Stimulated activated CD8-positive, alpha-beta memory T cell treated with anti-CD3 and anti-CD28 coated beads, Interleukin-2, amount 100 ng/mL, for 1 hour (primary cell): ENCODE measurements at places on chromosomes 2 and 18.

DNA sequence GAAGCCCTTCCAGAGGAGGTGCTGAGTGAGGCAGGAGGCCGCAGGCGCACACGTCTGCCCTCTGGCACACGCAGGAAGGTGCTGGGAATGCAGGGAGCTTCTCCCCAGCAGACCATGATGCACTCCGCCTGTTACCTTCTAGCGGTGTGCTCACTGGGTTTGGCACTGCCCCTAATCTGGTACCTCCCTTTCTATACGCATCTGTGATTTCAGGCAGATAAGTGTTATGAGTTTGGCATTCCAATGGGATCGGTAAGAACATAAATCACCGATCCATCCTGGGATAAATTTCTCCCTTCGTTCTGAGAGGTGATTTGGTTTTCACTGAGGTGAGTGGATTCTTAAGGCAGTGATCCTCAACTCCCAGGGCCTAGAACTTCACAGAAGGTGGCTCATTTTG, 34.6 kb downstream of the ODC1 start:
- DNase-seq, result no peak

- no peak for DNase-seq
Measured at GRCh38 chr2:238689871-238690389, 158.0 kb upstream of the TWIST2 start.

GRCh38 chr2:54099829-54100585, 15.4 kb upstream of the ACYP2 start:
- no peak for DNase-seq

GRCh38 chr18:79857082-79857671, 59.4 kb downstream of the KCNG2 start:
- no peak for DNase-seq

GRCh38 chr2:65813631-65814173, 381.3 kb upstream of the SPRED2 start:
- DNase-seq, result no peak

GRCh38 chr2:72134997-72135800, 12.5 kb downstream of the CYP26B1 start:
- DNase-seq, result no peak

- no peak for DNase-seq
Measured at GRCh38 chr2:214138779-214139178, 272.1 kb upstream of the VWC2L start.

- no peak for DNase-seq
Measured at GRCh38 chr2:69790601-69790959, 38.9 kb upstream of the GMCL1 start.

- DNase-seq, result no peak
Measured at GRCh38 chr18:1057367-1057766, 152.7 kb downstream of the ADCYAP1 start.

- DNase-seq, result no peak
Measured at GRCh38 chr2:235638541-235639427, 144.9 kb downstream of the AGAP1 start.

DNA sequence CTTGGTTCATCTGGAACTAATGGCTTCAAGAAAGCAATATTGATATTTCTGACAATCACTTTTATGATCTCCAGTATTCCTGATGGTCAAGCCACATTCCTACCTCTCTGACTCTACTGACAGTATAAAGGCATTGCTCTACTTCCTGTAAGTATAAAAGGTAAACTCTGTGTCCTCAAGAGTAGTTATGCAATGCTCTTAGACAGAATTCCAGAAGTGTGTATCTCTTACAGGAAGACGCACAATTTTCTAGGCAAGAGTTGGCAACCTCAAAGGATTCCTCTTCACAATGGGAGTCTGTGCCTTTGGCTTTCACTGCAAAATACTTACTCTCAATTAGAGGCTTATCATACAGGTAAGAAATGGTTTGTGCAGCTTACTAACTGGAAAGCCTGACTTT, 100.1 kb downstream of the THADA start:
- no peak for DNase-seq

- no peak for DNase-seq
Measured at GRCh38 chr2:213980883-213981282, 430.0 kb upstream of the VWC2L start.

- DNase-seq, result no peak
Measured at GRCh38 chr18:58481321-58482180, 147.3 kb downstream of the ALPK2 start.

GRCh38 chr2:204030322-204030721, 93.8 kb downstream of the ICOS start:
- DNase-seq, result no peak

GRCh38 chr2:4862031-4862430, 830.2 kb upstream of the SOX11 start:
- no peak for DNase-seq

DNA sequence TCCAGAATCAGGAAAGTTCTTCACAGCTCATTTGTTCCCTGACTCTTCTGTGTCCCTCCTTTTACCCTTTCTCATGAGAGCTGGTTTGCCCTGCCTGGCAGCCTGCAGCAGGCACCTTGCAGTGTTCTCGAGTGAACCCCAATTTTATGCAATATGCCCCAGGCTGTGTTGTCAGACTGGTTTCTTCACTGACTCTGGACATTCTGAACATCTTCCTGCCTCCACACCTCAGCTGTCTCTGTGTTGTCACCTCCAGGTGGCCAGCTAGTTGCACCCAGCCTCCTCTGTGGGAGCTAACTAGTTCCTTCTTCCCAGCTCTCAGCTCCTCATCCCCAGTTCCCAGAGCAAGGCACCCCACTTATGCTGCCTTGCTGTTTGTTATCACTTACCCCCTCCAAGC, 5.5 kb downstream of the SETBP1 start:
- DNase-seq, result no peak

DNA sequence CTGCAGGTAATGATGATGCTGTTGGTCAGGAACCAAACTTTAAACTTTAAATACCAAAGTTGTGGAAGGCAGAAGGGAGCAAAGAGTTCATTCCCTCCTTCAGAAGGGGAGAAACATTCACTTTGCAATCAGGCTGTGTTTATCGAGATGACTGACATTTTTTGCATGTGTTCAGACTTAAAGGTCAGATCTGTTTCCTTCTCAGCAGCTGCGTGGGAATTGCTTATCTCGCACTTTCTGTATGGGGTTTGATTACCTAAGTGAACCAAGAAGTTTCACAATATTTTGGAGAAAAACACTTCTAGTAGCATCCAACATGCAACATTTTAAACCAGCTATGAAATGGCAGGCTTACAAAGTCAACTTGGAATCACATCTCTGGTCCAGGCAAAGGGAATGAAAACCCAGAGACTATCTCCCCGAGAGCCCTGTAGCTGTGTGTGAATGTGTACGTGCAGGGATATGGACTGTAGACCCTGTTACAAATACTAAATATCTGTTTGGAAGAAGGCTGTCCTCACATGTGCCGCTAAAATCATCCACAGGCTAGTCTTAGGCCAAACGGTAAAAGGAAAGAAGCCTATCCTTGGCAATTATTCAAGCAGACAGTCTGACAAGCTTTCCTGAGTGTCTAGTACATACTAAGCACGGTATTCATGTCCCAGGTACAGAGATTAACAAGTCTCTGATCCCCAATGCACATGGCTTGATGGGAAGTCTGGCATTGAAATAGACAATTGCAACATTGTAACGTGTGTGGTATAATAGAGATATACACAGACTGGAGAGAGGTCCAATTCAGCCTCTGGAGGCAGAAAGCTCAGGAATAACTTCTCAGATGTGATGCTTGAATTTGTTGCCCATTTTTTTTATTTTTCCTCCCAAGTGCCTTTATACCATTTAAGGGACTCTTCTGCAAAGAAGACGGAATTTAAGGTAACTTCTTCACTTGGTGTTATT, 483.1 kb downstream of the DPP10 start:
- DNase-seq, result no peak

DNA sequence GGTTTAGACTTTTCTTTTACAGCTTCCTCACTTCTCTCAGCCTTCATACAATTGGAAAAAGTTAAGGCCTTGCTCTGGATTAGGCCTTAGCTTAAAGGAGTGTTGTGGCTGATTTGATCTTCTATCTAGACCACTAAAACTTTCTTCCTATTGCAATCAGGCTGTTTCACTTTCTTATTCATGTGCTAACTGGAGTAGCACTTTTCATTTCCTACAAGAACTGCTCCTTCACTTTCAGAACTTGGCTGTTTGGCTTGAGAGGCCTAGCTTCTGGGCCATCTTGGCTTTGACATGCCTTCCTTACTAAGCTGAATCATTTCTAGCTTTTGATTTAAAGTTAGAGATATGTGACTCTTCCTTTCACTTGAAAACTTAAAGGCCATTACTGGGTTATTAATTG, 114.3 kb downstream of the ARHGEF4 start:
- no peak for DNase-seq

DNA sequence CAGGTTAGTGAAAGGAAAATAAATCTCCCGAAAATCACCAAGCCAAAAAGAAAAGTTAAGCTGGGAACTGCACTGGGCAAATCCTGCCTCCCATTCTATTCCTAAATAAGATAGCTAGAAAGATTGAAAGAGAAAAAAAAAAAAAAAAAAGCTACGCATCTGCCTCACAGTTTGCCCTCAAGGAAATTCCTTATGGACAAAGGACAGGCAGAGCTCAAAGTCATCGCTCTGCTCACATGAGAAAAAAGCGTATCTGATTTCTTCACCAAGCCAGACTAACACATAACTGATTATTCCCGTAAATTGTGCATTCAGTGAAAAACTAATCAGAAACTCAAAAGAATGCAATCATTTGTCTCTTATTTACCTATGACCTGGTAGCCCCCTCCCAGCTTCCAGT, 50.0 kb downstream of the PUM2 start:
- DNase-seq, result no peak

- no peak for DNase-seq
Measured at GRCh38 chr2:120310136-120310535, 35.8 kb upstream of the INHBB start.

DNA sequence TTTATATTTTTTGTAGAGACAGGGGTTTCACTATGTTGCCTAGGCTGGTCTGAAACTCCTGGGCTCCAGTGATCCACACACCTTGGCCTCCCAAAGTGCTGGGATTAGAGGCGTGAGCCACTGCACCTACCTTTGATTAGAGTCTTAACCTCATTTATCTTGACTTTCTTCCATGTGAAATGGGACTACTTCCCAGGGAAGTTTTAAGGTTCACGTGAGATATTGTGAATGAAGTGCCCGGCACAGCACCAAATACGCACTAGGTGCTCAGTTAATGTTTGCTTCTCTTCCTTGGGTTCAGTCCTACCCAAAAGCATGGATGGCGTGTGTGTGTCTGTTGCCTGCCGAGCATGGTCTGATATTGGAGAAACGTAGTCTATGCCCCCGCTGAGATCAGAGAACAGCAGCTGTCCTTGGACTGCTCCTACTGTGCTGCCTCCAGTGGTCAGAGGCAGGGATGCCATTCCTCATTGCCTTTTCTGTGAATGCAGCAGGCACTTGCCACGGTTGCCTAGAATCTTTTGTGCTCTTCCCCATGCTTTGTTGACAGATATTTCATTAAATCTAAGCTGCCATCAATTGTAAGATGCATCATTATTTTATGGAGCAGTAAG, 12.3 kb upstream of the TFCP2L1 start:
- DNase-seq, result no peak

- no peak for DNase-seq
Measured at GRCh38 chr2:181485638-181485946, 28.4 kb downstream of the ITGA4 start.

DNA sequence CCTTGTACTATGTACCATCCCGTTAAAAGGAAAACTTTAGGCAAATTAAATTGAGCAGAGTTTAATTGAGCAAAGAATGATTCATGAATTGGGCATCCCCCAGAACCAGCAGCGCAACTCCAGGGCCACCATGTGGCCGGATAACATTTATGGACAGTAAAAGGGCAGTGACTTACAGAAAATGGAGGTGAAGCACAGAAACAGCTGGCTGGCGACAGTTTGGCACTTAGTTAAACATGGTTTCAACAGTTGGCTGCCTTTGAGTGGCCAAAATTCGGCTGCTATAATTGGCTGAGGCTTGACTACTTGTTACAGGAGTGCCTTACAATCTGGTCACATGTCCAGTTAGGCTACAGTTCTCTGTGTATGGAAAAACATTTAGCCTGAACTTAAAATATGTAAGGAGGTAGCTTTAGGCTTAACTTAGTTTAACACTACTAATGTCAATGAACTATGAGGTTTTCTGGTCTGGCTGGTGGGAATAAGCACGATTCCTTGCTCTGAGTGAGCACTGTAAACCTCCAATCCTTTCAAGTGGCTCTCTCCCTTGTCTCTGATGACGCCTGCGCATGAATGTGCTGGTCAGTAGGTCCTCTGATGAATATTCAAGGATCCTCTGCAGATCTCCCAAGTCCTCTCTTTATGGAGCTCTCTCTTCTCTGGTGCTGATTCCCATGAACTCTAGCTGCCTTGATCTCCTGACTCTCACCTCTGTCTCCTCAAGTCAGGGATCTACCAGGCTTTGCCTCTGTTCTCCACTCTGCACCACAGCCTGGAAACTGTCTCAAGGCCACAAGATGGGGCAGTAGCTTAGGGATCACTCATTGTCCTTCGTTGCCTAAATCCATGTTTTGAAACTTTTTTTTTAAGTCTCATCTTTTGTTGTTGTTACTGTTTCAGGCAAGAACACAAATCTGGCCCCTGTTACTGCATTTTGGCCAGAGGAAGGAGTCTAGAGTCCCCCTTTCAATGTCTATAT, 24.4 kb upstream of the RAB31 start:
- no peak for DNase-seq

GRCh38 chr2:109494351-109494750, 119.4 kb downstream of the SEPTIN10 start:
- DNase-seq, result no peak

GRCh38 chr18:9826685-9827084, 59.1 kb upstream of the TXNDC2 start:
- no peak for DNase-seq

GRCh38 chr2:238314576-238314975, 5.7 kb upstream of the TRAF3IP1 start:
- no peak for DNase-seq

DNA sequence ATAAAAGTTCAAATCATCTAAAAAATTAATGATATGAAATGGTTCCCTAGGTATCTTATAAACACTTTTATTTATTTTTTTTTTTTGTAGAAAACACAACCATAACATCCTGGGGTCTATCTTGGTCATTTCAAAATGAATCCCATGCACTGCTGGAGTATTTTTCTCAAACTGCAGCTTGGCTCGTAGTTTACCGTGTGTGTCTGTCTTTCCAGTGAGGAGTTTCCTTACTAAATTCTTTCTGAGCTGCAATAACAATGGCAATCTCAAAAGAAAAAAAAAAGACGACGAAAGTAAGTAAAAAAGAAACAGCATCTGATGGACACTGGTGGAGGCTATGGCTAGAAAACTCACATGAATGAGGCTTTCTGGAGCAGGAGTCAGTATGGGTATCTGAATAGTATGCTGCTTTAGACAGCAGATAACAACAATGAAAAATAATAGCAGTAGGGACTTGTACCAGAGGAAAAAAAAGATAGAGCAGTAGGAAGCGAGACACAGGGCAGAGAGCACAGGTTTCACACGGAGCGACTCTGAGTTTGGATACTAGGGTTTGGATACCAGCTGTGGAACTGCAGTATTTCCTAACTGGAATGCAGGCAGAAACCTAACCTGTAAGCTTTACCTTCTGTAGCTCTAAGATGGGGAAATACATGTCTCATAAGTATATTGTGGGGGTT, 43.5 kb downstream of the CALCRL start:
- no peak for DNase-seq

GRCh38 chr2:69652206-69652605, 8.7 kb upstream of the AAK1 start:
- DNase-seq, result no peak
